Activated naive CD8-positive, alpha-beta T cell treated with anti-CD3 and anti-CD28 coated beads, Interleukin-2, amount 10 ng/mL, durations not matched to agents 7 days and 5 days (primary cell): ENCODE measurements at places on chromosomes 4 and X. TPM values are rescaled to one million over a fixed set of nuclear protein-coding genes. Genes with fewer than 3 reads are reported as not detected.

- no peak overlapping the region for H3K4me3 ChIP-seq
- no peaks in the 10 kb centered on the region for H3K36me3 ChIP-seq
- no peaks in the 10 kb centered on the region for H3K4me1 ChIP-seq
- no peak overlapping the region for H3K27ac ChIP-seq
- no peak for DNase-seq
Measured at GRCh38 chr4:129682586-129682985, 586.6 kb downstream of the C4orf33 start.

- H3K27me3 ChIP-seq = no peaks in the 10 kb centered on the region
- no peak for DNase-seq
- H3K27ac ChIP-seq = no peak overlapping the region
Measured at GRCh38 chrX:44570522-44570921, 27.9 kb upstream of the FUNDC1 start.

DNA sequence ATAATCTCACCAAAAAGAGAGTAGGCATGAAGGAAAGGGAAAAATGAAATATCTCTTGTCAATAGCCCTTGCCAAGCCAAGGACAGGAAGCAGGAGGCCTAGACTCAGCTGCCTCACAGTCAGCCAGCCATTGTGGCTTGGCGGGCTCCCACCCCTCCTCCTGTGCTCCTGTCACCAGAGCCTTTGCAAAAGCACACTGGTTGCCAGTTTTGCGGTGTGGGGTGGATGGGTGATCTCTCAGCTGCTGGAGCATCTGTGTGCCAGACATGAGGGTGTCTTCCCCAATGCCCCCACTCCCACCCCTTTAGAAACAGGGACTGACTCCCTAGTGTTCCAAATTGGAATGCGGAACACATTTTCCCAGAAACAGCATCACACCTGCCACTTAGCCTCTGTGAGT lies 26.1 kb downstream of the ARHGEF6 start:
- H3K36me3 ChIP-seq = peaks cover 18% of the 10 kb centered on the region
- peak; percentile 42 for DNase-seq
- peaks cover 40% of the 10 kb centered on the region for H3K4me1 ChIP-seq
- H3K27ac ChIP-seq = no peak overlapping the region
- peak overlapping the region; percentile 22 for H3K4me3 ChIP-seq
- H3K27me3 ChIP-seq = no peaks in the 10 kb centered on the region

DNA sequence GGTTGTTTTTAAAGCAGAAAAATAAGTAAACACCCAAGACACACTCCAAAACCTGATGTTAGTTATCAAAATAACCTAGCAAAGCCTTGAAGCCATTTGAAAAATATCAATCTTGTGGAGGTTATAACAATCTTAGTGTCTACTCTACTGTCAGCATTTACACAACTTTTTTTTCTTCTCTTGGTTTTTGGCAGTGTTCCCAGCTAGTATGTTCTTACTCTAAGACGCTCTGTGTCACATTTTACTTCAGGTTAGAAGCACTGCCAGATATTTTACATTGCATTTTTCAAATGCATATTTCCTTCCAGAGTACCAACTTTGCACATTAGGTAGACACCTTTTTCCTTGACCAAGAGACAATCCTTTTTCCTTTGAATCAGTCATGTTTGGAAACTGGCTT lies 114.0 kb upstream of the INPP4B start:
- H3K4me3 ChIP-seq = no peak overlapping the region
- H3K27ac ChIP-seq = no peak overlapping the region
- H3K4me1 ChIP-seq = no peaks in the 10 kb centered on the region
- H3K27me3 ChIP-seq = no peaks in the 10 kb centered on the region
- no peak for DNase-seq

GRCh38 chrX:131279617-131280016 lies 9.5 kb downstream of the IGSF1 start:
- H3K4me1 ChIP-seq = no peaks in the 10 kb centered on the region
- H3K27me3 ChIP-seq = no peaks in the 10 kb centered on the region
- H3K27ac ChIP-seq = no peak overlapping the region
- no peak overlapping the region for H3K4me3 ChIP-seq
- DNase-seq = no peak

GRCh38 chrX:2342874-2343273 lies 157.9 kb downstream of the DHRSX start:
- no peak for DNase-seq
- peaks cover 43% of the 10 kb centered on the region for H3K36me3 ChIP-seq
- no peaks in the 10 kb centered on the region for H3K4me1 ChIP-seq

Gene TCP11X2
- not detected for total RNA-seq
